ENCODE measurements at places on chromosomes 5 and 9.

GRCh38 chr9:125504616-125505015, 202.4 kb downstream of the MAPKAP1 start:
- DNase-seq: no peak

DNA sequence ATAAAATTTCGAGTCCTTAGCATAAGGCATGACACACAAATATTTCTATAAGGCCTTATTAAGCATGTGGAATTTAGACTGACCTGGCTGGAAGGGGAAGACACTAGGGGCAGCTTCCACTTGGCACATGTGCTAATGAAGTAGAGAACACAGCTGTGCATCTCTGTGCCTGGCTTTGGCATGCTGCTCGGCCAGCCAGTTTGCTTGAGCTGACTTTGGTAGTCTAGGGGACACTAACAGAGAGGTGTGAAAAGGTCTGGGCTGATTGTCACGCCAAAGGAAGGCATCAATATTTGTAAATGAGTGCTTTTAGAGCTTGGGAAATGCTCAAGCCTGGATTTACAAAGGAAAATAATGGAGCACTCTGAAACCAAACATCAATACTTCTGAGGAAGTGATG, 723.7 kb downstream of the PRELID2 start:
- no peak for DNase-seq

- DNase-seq: no peak
Observed at GRCh38 chr5:170144286-170145023, 38.8 kb downstream of the FOXI1 start.

DNA sequence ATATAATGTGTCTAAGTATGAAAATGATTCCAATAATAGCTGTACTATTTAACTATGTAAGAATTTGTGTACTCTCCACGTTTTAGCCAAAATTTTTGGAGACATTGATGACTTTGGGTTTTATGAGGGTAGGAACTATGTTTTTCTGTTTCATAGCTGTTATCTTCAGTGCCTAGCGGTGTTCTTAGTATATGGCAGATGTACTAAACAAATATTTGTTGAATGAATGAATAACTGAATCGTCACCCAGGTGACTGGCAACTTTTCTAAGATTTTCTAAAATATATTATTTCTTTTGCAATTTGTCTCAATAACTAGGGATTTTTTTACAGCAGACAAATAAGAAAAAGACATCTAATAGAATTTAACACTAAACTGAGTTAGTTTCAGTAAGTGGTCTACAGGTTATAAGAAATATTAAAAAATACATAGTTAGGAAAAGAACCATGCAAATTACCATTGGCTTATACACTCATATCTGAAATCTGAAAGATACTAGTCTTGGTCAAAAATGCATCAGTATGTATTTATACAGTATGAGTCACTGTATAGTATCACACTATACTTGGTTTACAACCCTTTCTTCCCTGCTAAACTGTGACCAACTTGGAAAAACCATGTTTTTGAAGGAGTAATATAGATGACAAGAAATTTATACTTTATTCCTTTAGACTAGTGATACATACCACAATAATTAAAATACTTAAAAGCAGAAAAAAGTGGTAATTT, 10.5 kb upstream of the ERCC6L2 start:
- no peak for DNase-seq

- no peak for DNase-seq
Observed at GRCh38 chr5:54702470-54702869, 184.9 kb downstream of the SNX18 start.

GRCh38 chr5:58370606-58371005, 89.3 kb downstream of the PLK2 start:
- no peak for DNase-seq

DNA sequence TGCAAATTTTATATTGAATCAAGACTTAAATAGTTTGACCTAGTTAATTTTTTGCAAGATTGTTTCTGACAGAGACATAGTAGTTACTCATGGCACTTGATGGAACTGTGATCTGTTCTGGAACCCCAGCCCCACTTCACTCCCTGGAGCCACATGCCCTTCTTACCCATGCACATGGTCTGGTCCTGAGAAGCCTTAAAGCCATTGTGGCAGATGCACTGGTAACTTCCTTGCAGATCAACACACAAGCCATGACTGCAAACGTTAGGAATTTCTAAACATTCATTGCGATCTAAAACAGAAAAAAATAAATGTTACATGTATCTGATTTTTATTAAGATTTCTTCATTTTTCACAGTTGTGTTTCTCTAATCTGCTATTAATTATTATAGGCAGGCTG, 221.2 kb downstream of the SLC12A2 start:
- no peak for DNase-seq

DNA sequence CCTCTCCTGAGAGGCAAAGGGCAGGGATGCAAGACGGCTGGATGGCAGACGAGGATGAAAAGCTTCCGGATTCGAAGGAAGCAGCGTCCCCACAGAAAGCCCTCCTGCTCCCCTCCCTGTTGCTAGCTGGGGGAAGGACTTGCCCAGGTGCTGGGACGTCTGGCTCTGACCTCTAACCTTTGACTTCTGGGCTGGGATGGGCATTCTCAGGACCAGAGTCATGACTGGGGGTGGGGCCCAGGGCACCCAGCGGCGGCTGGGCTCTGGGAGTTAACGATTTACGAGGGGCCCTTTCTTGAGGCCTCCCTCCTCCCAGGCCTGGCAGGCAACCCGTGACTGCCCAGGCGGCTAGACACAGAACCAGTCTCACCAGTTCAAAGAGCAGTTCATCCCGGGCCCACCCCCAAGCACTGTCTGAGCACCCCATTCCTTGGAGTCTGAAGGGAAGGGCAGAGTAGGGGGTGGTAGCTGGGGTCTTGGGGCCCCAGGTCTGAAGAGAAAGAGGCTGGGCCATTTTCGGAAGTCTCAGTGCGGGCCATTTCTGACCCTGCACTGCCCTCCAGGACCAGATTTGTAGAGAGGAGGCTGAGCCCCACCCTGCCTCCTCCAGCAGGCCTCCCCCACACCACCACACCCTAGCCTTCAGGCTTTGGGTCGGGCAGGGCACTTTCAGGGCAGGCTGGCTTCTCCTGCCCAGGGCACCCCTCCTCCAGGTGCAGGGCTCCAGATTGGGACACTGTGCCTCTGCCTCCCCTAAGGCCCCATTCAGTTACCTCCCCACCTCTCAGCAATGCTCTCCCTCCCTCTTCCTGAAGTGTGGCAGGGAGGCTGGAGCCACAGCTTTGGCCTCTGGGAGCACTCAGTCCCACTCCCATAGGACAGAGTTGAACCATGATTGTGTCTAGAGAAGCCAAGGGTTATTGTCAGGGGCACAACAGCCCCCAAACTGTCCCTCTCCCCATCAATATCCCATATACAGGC, 5.0 kb upstream of the CXXC5 start:
- no peak for DNase-seq
